T-helper 17 cell (primary cell): ENCODE measurements at places on chromosomes 1 and 21.

DNA sequence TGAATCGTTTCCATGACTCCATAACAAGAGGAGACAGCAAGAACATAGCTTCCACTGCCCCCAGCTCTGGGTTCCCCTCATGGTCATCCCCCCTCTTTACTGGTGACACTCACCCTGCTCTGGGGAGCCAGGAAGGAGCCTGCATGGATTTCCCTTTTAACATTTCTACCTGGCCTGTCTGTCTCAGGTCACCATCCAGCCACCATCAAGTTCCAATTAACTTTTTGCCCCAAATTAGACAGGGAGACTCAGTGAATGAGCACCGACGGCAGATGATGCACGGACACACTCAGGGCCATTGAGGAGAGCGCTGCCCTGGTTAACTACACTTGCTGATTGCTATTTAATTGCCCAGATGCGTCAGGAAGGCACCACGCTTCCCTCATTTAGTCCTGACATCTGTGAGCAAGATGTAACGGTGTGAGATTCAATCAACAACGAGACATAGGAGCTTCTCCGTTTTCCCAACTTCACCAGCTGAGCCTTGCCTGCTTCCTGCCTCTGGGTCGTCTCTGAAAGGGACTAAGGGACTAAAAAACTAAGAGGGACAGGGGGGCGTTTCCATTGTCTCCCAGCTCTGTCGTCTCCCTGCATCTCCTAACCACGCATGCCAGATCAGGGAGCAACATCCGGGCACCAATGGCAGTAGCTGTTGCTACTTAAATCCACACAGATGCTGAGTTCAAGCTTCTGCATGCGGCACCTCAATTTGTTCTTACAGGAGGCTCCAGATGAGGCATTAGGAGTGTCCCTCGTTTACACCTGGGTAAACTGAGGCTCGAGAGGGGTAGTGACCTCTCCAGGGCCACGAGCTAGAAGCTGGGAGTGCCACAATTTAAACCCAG lies 426.7 kb downstream of the NPHP4 start:
- no peak for DNase-seq

DNA sequence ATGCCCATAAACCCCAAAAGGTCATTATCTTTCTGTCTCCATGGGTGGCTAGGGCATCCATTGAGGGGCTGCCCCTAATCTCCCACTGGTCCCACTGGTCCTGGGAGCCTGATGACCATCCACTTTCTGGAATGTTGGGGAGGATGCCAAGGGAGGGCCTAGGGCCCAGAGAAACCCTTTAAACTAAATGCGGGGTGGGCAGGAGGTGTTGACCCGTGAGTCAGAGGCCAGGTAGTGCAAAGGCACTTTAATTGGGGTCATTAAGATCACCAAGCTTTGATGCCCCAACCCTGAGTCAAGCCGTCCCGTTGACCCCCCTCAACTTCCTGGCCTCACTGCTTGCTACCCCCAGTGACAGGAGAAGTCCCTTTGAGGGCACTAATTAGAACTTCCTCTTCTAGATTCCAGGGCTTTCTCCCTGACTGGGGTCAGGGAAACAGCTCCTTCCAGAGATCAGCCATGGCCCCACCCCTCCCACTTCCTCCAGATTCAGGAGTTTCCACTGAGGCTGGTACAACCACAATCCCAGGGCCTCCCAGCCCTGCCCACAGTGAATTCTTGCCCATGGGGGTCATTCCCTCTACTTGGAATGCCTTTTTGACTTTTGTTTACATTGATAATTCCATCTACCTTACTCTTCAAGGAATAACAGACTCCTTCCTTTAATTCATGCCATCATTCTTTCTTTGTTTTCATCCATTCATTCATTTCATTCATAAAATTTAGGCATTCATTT lies 15.5 kb upstream of the SERINC2 start:
- no peak for DNase-seq

GRCh38 chr1:91697416-91697815 lies 188.5 kb downstream of the TGFBR3 start:
- DNase-seq, result no peak

GRCh38 chr1:53766194-53766742 lies 27.3 kb upstream of the GLIS1 start:
- DNase-seq, result no peak

DNA sequence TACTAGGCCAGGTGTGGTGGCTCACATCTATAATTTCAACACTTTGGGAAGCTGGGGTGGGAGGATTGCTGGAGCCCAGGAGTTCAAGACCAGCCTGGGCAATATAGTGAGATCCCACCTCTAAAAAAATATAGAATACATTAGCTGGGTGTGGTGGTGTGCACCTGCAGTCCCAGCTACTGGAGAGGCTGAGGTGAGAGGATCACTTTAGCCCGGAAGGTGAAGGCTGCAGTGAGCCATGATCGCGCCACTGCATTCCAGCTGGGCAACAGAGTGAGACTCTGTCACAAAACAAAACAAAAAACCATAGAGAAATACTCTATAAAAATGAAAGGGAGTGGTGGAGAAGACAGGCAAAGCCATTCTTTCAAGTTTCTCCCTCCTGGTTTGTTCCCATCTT lies 62.1 kb downstream of the EYA3 start:
- no peak for DNase-seq

GRCh38 chr21:24826822-24827221 lies 780.5 kb downstream of the MRPL39 start:
- DNase-seq, result no peak
